ENCODE measurements at places on chromosomes 16 and 17.

- DNase-seq, result no peak
These were observed 130.7 kb downstream of the PRKCA start for GRCh38 chr17:66432996-66433551.

DNA sequence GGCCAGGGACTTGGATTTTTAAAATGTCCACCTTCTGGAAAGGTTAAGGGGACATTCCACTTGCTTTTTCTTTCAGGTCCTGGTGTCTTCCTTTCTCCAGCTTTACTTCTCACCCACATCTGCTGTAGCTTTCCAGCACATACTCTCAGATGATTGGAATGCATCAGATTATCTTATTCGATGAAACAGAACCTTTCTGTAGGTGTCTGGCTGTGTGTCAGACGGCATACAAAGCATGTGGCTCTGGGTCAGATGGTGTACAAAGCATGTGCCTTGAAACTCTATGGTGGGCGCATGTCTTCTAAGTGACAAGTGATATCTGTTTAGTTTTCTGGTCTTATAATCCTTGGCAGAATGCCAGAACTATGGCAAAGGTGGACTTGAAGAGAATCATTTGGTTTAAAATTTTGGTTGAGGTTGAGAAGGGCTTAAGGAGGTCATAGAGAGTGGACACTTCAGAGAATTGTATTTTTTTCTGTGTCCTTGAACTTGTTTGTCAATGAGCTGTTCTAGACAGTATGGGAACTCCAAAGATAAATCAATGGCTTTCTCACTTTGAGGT, 125.3 kb downstream of the FTO start:
- no peak for DNase-seq

DNA sequence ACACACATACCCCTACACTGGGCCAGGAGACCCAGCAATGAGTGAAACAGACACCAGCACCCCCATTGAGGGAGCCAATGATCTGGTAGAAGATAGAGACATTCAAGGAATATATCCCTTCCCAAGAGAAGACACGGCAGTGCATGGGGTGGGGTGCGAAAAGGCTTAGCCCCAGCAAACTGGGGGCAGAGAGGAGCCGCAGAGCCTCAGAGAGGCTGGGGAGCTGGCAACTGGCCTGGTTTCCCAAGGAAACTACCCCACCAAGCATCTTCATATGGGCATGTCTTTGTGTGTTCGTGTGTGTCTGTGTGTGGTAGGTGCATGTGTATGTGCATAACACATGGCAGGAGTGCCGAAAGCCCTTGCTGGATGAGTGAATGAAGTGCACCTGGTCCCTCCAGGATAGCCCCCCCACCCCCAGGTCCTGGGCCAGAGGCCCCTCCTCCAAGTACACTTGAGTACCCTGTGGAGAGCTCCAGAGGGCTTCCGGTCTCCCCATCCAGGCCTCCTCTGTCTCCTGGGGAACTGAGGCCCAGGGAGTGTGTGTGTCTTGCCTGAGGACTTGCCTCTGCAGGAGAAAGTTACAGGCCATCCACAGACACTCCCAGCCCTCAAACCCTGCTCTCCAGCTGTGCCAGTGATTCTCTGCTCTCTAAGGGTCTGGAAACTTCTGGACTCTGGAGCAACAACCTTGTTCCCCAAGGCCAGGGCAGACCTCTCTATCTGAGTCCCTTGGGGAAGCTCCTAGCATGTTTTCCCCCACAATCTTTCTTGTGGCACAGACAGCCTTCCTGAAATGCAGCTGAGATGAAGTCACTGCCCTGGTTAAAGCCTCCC, 15.9 kb downstream of the TBX2 start:
- DNase-seq, result no peak

DNA sequence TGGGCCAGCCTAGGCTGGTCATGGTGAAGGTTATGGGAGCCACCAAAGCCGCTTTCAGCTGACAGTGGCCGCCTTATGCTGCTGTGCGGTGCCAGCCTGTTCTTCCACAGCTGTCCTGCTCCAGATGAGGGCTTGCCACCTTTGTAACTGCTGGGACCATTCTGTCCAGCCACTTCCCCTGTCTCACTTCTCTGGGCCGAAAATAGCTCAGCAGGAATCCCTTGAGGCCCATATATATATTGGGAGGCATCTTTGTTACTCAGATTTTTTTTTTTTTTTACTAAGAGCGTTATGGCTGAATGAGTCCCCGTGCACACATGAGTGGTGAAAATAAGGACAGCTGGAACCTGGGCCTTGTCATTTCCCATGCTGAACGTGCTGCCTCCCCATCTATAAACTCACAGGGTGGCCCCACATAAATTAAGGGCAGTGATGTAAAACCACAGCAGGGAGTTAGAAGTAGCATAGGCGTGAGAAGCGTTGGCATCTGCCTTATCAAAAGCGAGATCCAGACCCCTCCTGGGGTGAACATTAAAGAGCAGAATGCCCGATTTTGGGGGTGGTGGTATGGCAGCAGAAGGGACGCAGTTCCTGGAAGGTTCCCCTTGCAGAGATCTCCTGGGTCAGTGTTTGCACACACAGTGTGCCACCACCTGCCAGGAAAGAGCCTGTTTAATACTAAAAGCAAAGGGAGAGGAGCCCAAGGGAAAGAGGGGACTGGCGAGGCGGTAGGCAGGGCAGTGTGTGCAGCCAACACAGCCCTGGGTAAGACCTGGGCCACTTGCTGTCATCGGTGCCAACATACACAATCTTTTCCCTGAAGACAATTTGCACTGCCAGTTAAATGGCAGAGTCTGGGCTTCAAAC, 57.8 kb downstream of the USP43 start:
- no peak for DNase-seq

- no peak for DNase-seq
These were observed 23.9 kb upstream of the NGFR start for GRCh38 chr17:49471089-49471683.
